ENCODE measurements at places on chromosomes 11 and 22.
A peak's percentile ranks its signal among the peaks of the same experiment; 100 is the strongest.

- DNase-seq: peak; percentile 42
Measured at GRCh38 chr22:39777716-39778454, 115.7 kb downstream of the ENTHD1 start.

- DNase-seq: no peak
Measured at GRCh38 chr11:43690929-43691725, 10.6 kb downstream of the HSD17B12 start.

GRCh38 chr11:97570636-97571035, 1180.8 kb downstream of the JRKL start:
- no peak for DNase-seq

- no peak for DNase-seq
Measured at GRCh38 chr22:26806445-26807175, 149.2 kb downstream of the MIAT start.

DNA sequence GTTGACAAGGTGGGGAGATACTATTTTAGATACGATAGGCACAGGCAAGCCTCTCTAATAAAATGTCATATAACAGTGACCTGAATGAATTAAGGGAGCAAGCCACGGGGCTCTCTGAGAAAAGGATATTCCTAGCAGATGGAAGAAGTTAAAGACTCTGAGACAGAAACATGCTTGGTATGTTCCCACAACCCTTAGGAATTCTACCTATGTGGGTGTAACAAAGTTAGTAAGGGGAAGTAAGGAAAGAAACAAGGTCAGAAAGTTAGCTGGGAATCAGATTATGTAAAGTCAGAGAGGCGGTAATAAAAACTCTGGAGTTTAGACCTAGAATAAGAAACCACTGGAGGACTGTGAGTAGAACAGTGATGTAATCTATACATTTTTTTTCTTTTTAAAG, 59.7 kb upstream of the GDPD4 start:
- no peak for DNase-seq

- no peak for DNase-seq
Measured at GRCh38 chr11:10480026-10480425, 25.0 kb downstream of the AMPD3 start.

DNA sequence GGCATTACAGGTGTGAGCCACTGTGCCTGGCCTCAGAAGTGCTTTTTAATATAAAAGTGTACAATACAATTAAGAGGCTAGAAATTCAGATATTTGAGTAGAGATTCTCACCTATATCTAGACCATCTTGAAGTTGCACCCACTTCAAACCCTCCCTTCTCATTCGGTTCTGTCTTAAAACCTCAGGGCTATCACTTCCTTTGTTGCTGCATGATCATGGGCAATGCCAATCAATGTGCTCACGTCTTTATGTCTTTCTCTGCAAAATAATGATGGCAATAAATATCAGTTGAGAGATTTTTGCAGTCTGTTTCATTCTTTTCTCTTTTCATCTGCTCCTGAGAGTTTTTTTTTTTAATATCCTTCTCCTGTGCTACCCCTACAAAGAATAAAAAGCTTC, 9.3 kb upstream of the NUP160 start:
- DNase-seq: no peak

DNA sequence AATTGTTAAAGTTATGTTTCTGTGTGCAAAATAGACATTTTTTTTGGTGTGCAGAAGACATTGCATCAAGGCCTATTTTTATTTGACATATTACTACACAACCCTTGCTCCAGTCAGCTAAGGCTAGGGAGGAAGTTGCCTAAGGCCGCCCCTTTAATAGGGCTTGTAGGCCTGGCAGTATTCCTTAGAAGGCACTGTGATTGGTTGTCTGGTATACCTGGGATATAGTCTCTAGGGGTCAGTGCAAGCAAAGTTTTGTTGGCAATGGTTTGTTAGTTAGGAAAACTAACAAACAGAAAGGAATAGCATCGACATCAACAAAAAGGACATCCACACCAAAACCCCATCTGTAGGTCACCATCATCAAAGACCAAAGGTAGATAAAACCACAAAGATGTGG, 16.9 kb downstream of the CCDC15 start:
- no peak for DNase-seq

DNA sequence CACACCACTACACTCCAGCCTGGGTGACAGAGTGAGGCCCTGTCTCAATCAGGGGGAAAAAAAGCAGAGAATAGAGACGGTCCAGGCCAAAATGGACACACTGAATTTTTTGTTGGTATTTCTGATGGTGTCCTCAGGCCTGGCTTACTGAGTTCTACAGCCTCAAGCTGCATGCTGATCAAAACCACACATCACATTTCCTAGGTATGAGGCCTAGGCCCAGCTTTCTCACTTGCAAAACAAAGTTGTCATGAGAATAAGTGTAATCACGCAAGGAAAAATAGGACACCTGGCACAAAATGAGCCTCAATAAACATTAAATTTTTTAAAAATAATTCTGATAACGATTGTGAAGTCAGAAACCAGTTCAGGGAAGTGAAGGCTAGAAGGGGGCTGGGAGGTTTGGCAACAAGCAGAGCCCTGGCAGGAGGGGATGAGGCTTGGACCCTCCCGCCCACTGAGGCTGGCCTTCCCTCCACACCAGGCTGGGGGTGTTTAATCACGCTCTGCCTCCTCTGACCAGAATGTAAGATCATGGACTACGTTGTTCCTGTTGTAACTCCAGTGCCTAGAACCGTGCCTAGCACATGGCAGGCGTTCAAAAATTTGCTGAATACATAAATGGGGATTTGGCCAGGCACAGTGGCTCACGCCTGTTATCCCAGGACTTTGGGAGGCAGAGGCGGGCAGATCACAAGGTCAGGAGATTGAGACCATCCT, 18.1 kb downstream of the PACSIN2 start:
- DNase-seq: no peak

GRCh38 chr11:62567018-62567633, 6.6 kb downstream of the EEF1G start:
- DNase-seq: no peak
